ENCODE measurements at places on chromosomes 5 and 9.

- peak; percentile 9 for DNase-seq
Observed at GRCh38 chr9:92179286-92180001, 64.2 kb upstream of the SPTLC1 start.

DNA sequence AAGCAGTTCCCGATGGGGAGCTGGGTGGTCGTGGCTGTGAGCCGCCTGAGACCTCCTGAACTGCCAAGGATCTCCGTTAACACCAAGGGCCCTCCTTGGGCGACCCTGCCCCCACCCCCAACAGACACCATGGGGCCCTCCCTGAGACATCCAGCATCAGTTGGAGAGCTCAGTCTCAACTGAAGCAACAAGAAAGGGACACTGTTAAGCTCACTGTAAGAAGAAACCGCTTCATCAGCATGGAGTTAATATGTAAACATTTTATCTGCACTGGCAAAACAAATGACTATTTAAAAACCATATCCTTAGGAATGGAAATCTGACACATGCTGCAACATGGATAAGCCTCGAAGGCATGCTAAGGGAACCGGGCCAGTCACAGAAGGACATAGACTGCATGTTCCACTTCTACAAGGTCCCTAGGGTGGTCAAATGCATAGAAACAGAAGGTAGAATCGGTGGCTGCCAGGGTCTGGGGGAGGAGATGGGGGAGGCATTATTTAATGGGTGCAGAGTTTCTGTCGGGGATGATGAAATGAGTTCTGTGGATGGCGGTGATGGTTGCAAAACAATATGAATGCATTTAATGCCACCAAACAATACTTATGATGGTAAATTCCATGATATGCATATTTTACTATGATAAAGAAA, 47.4 kb downstream of the ROR2 start:
- DNase-seq, result no peak

DNA sequence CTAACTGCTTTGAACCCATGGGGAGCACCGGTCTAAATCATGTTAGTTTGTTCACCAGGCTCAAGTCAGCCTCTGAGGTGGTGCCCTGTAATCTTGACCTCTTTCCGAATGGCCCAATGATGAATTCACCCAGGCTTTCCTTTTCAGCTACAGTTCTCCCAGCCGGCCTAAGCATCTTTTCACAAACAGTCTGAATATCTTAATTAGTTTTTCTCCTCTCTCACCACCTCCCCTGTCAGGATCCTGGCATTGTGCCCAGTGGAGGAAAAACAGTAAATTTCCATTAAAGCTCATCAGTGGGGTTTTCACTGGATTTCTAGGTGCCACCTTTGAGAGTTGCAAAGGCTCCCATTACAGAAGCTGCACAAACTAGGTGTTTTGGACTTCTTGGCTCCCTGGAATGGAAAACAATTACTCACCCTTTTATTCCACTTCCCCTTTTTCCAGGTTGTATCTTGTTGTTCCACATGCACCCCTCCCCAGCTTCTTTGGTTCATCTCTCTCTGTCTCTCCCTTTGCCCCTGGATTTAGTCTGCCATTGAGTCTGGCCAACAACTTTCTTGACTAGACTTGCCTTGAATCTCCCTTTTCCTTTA, 69.4 kb upstream of the ADAMTSL1 start:
- no peak for DNase-seq

- DNase-seq, result no peak
Observed at GRCh38 chr9:138053996-138054752, 176.6 kb downstream of the CACNA1B start.

DNA sequence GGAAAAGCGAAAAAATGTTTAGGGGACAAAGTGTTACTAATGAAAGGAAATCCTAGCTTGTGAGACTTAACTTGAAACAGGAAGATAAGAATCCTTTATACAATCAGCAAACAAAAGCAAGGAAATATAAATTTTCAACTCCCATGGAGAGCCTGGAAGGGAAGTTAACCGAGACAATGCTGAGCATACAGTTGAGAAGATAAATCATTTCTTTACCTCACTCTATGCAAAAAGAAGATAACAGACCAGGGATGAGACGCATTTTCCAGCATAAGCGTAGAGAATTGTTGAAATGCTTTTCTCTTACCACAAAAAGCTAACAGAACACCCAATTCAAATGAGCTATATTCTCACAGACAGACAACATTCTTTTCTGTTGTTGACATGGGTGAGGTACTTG, 309.6 kb downstream of the CWC27 start:
- no peak for DNase-seq

DNA sequence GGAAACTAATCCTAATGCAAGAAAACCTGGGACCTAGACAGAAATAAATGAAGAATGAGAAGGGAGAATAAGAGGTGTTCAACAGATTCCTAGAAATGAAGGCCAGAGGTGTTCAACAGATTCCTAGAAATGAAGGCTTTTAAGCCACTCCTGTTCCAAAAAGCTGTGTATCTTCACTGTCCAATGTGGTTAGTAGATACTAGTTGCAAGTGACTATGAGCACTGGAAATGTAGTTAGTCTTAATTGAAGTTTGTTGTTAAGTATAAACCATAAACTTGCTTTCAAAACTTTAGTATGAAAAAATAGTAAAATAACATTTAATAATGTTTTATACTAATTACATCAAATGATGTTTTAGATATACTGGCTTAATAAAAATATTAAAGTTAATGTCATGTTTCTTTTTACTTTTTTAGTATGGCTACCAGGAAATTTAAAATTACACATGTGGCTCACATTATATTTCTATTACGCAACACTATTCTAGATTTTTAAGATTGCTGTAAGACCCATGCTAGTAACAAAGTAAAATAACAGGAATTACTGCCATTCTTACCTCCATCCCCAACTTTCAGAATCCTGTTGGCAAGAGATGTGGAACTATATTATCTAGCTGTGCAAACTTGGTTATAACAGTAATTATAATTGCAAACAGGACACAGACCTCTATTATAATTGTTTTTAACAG, 57.5 kb downstream of the RICTOR start:
- DNase-seq, result no peak

- no peak for DNase-seq
Observed at GRCh38 chr5:158020555-158021418, 161.8 kb upstream of the CLINT1 start.

DNA sequence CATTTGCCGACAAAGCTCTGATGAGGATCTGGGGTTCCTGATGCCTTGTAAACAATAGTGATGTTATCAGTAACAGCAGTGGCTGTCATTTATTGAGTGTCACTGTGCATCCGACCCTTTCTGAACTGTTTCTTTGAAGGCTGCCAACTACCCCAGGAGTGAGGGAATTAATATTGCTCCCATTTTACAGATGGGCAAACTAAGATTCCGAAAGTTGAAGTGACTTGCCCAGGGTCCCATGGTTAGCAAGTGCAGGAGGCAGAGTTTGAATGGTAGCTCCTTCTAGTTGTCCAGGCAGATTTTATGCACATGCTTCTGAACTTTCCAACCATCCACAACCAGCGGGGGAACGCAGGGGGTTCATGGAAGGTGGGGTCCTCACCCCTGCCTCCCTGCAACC, 81.9 kb downstream of the COL27A1 start:
- DNase-seq, result no peak

GRCh38 chr5:107127878-107128277, 542.9 kb downstream of the EFNA5 start:
- no peak for DNase-seq

GRCh38 chr9:108245901-108246300, 609.9 kb downstream of the ACTL7B start:
- DNase-seq, result no peak

- DNase-seq, result no peak
Observed at GRCh38 chr5:56294354-56294753, 61.2 kb upstream of the ANKRD55 start.

DNA sequence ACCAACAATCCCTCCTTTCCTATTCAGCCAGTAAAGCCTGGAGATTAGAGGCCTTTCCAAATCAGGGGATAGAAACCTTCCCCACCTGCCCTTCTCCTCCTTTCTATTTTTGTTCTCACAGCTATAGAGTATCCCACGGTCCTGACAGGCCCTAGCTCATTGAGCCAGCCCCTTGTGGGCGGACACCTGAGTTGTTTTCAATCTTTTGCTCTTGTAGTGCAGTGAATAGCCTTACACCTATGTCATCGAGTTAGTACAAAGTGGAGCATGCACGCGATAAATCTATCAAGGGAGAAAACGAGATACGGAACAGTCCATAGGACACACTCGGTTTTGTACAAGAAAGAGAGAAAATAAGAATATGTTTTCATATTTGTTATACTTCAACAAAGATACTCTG, 77.2 kb downstream of the TSPAN17 start:
- no peak for DNase-seq

- DNase-seq, result no peak
Observed at GRCh38 chr9:119349351-119349825, 19.8 kb downstream of the BRINP1 start.

DNA sequence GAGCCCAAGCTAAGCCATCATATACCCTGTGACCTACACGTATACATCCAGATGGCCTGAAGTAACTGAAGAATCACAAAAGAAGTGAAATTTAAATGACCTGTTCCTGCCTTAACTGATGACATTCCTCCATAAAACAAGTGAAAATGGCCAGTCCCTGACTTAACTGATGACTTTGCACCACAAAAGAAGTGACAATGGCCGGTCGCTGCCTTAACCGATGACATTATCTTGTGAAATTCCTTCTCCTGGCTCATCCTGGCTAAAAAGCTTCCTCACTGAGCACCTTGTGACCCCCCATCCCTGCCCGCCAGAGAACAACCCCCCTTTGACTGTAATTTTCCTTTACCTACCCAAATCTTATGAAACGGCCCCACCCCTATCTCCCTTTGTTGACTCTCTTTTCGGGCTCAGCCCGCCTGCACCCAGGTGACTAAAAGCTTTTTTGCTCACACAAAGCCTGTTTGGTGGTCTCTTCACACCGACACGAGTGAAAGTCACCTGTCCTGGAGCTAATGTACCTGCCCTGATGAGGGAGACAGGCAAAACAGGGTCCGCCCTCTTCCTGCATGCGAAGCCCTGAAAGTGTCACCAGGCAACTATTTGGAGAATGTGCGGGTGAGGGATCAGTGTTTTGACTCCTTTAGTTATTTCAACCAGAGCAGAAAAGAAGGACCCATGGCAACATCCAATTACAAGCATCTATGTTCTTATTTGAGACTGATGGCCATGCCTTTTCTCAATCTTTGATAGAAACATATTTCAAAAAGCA, 266.1 kb downstream of the SMARCA2 start:
- DNase-seq, result no peak

GRCh38 chr5:12522116-12522515, 617.9 kb upstream of the CTNND2 start:
- DNase-seq, result no peak

DNA sequence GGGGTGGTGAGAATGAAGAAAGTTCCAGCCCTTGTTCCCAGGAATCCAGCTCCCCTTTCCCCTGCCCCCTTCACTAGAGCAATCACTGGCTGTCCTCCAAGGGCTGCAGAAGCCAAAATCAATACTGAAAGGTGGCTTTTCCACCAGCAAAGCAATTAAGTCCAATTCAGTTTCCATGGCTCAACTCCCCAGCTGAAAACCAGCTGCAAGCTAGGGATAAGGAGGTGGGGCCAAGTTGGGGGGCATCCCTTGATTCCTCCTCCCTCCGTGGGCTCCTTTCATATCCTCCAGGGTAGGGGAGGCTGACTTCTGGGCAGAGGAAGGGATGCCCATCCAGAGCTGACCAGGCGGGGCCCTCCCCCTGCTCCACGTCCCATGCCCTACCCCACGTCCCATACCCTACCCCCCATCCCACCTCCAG, 22.7 kb downstream of the CAMK2A start:
- no peak for DNase-seq

GRCh38 chr5:95832664-95833063, 10.1 kb upstream of the GLRX start:
- no peak for DNase-seq

GRCh38 chr5:31639481-31640411, 815 bp downstream of the PDZD2 start:
- no peak for DNase-seq

DNA sequence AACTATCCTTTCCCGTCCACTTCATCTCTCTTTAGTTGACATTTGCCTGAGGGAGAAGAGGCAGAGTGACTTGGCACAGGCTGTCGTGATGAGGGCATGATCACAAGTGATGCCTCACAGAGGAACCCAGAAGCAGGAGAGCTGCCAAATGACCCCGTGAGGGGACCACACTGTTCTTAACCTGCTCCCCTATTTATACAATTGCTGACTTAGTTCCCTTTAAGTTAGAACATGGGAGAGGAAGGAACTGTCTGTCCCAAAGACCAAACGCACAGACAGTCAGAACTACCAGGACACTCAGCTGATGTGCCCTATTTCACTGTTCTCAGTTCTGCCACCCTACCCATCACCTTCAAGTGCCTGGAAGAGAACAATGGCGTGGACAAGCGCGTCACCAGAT, 73.7 kb downstream of the SLC1A3 start:
- no peak for DNase-seq

GRCh38 chr5:152601806-152602732, 197.0 kb upstream of the NMUR2 start:
- DNase-seq, result no peak

GRCh38 chr9:85559526-85559925, 182.2 kb downstream of the AGTPBP1 start:
- DNase-seq, result no peak

DNA sequence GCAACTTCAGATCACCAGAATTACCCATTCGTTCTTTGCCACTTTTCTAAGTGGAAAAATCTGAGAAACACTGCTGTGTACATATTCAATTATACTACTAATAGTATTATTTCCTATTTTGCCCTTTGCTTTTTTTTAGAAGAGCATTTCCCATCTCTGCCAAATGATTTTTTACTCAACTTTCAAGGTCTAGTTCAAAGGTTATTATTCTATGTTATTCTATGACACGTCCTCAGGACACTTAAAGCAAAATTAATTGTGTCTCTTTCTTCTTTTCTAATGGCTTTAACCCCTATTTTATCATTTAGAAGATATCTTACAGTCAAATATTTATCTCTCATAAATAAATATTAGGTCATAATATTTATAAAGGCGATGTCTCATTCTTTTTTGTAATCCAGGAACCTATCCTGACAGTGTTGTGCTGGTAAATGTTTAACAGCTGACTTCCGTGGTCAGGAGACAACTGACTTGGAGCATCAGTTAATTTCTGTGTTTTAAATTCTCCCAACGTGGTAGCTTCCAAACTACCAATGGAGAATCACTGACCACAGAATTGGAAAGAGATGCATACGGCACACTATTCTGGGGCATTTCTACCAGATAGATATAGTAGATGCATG, 375.2 kb downstream of the ARRDC3 start:
- no peak for DNase-seq

Data from GM13977 (cell line).